Activated CD4-positive, alpha-beta T cell treated with anti-CD3 and anti-CD28 coated beads, Interleukin-2, amount 50 U/mL, for 48 hours (primary cell): ENCODE measurements at places on chromosomes 16 and 17.

DNA sequence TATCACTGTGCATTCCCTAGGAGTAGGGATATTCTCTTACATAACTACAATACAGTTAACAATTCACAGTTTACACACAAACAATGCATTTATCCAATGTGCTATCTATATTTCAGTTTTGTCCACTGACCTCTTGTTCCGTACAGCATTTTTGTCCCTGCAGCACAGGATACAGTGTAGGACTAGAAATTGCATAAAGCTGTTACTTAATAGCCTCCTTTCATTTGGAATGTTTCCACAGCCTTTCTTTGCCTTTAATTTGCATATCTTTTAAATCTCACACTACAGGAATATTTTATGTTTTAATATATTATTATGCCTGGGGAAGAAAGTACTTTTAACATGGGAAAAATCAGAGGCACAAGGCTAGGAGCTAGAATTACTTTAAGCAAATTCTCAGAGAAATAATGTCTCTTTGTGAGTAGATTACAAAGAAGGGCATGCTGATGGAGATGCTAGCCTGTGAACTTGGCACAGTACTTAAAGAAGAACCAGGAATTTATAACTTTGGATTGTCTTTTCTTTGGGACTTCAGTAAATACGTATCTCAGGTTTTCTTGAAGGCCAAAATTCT, 144.3 kb downstream of the ITFG1 start:
- no peak for DNase-seq

GRCh38 chr17:36089888-36090836, at the start of gene CCL3:
TSS of gene CCL3 (minus strand) at chr17:36090143. CDS start at chr17:36090058, 85 bp downstream.
- peak; percentile 70 for DNase-seq

DNA sequence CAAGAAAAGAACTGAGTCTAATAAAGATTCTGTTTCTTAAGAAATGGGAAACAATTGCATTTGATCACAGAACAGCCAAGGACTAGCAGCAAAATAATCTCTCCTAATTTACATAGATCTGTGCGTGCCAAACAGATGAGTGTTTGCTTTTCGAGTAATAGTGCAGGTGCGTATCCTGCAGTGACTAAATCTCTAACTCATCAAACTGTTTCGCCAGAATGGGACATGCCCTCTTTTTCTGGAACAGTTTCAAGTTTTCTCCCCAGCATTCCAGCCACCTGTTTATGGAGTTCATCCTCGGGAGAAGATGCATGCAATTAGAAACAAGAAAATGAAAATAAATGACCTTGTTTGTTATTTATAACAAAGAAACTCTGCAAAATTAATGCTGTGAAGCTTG, 5.7 kb upstream of the TOX3 start:
- DNase-seq, result no peak

GRCh38 chr17:40348136-40348504, 16.4 kb downstream of the GJD3 start:
- DNase-seq, result no peak

GRCh38 chr17:74812109-74813009, 36.2 kb upstream of the NAT9 start:
- DNase-seq, result no peak

DNA sequence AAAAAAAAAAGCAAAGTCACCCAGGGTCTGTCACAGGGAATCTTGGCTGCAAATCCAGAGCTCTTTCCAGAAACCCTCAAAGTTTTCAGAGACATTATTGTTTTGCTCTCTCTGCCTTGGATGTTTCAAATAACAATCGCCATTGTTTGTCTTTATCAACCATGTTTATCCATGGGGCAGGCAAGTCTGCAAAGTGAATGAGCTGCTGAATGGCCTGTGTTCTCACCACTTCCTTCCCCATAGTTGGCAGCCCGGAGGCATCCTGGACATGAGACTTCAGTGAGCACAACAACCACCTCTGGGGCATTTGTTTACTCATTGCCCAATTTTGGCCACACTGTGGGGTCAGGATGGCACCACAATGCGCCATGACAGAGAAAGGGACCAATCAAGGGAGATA, 53.1 kb upstream of the USP7 start:
- no peak for DNase-seq

GRCh38 chr16:79972053-79972704, 371.6 kb upstream of the MAF start:
- no peak for DNase-seq

DNA sequence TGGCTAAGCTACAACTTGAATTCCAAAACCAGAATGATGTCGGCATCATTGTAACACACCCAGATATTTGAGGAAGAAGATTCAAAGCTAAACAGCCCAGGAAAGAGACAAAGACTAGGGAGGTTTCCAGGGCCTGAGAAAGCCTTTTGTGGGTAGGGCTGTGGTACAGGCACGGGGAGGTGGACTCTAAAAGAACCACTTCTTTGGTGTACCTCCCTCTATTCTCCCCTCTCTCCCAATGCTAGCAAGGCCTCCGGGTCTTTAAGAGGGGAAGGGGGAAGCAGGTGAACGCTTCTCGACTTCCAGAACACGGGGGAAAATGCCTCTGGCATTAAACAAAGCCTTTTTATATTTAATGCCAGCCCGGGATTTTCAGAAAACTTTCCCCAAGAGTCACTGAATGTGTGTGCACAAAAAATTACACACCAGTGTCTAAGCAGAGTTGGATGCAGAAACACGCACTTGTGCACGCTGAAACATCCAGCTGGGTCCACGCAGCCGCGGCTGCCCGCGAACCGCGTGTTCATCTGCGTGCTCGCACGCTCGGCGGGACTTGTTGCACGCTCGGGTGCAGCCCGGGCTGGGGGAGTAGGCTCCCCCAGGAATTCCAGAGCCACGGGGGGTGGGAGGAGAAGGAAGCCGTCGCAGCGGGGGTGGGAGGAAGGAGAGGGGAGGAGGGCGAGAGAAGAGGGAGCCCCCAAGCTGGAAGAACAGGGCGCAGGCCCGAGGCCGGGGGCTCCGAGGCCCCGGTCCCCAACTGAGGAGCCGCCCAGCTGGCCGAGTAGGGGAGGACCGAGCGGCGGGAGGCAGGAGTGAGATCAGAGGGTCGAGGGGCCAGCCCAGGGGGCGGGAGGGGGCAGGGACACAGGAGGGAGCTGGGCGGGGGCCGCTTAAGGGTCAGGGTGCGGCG, 20.1 kb upstream of the ZNF423 start:
- DNase-seq, result no peak

DNA sequence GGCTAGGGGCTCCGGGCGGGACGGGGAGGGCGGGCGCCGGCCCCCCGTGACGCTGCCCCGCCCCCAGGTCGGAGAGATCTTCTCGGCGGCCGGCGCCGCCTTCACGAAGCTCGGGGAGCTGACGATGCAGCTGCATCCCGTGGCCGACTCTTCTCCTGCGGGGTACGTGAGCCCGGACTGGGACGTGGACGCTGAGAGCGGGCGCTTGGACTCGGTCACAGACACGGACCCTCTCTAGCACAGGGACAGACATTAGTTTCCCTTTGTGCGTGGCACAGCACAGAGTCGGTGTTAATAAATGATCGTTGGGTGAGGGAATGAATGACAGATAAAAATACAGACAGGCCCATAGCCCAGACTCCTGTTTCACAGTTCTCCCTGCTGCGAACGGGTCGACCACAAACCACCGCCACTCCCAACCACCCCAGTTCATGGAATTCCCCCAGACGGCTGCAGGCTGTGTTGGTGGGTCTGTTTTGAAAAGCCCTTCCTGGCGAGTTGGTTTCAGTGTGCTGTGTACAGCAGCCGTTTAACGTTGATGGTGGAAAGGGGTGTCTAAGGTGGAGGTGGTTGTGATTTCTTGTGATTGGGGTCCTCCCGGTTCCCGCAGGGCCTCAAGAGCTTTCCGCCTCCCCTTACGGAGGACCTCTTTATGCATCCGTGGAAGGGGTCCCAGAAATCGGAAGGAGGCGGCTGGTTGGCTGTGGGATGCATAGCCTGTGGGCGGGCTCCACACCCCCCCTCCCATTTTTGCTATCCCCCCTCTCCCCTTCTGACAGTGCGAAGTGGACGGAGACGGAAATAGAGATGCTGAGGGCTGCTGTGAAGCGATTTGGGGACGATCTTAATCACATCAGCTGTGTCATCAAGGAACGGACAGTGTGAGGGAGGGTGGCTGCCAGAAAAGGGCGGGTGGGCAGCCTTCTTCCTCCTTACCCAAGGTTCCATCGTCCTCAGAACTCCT, 2.9 kb downstream of the RNASEK start:
- DNase-seq, result peak; percentile 81

GRCh38 chr17:48131216-48131824, 23.8 kb downstream of the SNX11 start:
- peak; percentile 56 for DNase-seq

GRCh38 chr16:7921345-7921744, 588.7 kb downstream of the RBFOX1 start:
- DNase-seq, result no peak

GRCh38 chr17:20988001-20988636, 54.7 kb downstream of the USP22 start:
- DNase-seq, result no peak

DNA sequence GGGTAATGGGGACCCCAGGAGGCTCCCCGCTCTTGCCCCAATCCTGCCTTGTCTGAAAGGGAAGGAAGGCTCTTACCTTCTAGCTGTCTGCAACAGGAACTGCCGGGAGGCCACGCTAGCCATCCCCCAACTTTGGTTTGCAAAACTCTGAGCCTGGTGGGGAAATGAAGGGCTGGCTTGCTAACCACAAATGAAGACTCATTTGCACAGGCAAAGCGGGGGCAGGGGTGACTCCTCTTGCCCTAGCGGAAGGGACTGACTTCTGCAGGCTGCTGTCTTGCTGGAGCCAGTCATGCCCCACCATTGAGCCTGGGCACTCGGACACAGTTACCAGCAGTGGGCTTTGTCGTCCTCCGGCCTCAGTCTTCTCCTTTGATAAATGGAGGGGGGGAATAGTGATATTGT, 52.6 kb downstream of the PLCG2 start:
- peak; percentile 33 for DNase-seq

DNA sequence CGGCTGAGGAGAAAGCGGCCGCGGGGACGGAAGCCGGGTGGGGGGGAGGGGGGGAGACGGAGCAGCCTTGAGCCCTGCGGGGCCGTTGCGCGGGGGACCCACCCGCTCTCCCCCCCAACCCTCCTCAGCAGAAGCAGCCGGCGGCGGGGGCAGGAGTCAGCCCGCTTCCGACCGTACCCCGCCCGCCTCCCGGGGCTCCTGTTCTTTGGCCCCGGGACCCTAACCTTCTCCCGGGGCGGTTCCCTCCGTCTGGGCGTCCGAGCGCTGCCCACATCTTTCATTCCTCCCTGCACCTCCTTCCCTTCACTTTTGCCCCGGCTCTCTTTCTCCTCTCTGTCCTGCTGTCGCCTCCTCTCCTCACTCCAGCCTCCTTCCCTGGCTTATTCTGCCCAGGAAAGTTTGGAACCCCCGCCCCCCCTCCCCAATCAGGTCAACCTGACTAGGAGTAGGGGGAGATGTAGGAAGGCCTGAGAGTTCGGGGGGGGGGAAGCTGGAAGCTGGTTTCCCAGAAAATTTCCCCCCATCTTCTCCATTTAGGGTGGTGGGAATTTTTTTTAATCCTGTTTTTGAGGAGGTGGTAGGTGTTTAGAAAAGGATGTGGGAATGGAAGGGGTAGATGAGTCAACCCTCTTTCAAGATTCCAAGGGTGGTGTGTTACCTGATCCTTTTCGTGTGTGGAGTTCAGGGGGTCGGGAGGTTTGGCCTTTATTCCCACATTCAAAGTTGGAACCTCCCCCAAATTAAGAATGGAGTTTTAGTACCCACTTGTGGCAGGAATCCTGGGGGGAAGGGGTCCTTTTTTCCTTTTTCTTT, 427 bp upstream of the NLK start:
- no peak for DNase-seq

GRCh38 chr16:23182679-23183542, at the start of gene SCNN1G:
TSS of gene SCNN1G (plus strand) at chr16:23182745. CDS start at chr16:23186272, 3,527 bp downstream.
- DNase-seq, result no peak

- DNase-seq, result no peak
These were observed 100.0 kb downstream of the XYLT1 start for GRCh38 chr16:17370731-17371285.

DNA sequence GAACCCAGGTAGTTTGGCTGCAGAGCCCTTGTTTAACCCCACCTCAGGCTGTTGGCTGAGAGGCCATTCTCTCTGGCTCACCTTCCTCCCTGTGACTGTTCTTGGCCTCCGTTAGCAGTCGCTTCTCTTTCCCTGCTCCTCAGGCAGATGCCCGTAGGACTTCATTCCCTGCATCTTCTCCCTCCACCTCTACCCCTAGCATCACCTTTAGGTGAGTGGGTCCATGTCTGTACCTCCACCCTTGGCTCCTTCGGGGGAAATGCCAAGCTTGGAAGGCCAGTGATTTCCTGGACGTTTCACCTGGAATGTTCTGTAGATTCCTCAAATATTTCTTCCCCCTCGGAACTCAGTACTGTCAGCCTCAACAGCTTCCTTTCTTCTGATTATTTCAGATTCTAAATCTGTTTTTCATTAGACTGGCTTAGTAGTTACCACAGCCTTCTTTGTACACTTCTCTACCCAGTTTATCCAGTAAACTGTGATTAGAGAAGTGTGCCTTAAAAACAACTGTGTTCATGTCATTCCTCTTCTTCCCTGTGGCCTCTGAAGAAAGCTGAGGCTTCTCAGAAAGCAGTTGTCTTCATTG, 227.9 kb downstream of the MSI2 start:
- no peak for DNase-seq

- DNase-seq, result no peak
These were observed 2.4 kb downstream of the SCRN2 start for GRCh38 chr17:47838636-47839035.

DNA sequence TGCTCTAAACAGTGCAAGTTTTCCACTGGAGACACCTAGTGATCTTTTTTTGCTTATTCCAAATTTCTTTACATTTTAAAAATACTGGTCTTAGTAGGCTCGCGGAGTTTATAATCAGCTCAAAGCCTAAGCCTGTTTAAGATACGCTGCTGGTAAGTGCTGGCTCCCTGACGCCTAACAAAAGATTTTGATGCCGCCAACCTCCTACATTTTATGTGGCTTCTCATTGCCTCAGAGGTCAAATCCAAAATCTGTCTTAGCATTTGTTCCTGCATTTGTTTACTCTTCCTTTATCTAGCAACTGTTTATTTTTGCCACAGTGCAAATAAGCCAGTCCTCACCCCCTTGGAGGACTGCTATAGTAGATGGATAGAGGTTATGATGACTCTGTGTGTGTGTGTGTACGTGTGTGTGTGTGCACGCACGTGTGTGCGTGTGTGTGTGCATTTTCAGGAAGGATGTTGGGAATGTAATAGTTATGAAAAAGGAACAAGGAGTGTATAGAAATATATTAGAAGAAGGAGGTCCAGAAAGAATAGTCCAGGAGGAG, 24.8 kb downstream of the HS3ST3B1 start:
- no peak for DNase-seq

DNA sequence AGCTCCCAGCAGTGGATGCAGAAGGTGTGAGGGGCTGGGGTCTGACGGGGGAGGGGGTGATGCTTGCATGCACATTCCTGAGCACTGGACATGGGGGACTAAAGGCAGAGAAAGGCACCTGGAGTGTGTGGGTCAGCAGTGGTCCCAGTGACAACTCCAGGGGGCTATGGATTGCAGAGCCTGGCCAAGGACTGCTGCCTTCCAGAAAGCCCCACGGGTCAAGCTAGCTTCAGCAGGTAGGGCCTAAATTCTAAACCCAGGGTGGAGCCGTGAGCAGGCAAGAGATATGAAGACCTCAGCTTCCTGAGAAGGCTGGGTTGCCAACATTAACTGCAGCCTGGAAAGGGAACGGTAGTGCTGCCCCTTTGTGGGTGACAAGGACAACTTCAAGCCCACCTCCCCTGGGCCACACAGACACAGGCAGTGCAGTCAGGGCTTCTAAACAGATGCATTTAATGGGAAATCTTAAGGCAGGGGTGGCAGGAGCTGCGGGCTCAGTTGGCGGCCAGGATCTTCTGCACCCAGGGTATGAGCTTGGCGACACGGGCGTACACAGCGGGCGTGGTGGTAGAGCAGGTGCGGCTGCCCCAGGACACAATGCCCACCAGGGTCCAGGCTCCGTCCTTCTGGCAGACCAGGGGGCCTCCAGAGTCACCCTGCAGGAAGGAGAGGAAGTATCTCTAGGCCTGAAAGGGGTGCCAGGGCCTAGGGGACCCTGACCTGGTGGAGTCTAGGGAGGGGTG, 3.1 kb downstream of the CTRB2 start:
- DNase-seq, result no peak
